ENCODE measurements at places on chromosomes 11 and 22.

DNA sequence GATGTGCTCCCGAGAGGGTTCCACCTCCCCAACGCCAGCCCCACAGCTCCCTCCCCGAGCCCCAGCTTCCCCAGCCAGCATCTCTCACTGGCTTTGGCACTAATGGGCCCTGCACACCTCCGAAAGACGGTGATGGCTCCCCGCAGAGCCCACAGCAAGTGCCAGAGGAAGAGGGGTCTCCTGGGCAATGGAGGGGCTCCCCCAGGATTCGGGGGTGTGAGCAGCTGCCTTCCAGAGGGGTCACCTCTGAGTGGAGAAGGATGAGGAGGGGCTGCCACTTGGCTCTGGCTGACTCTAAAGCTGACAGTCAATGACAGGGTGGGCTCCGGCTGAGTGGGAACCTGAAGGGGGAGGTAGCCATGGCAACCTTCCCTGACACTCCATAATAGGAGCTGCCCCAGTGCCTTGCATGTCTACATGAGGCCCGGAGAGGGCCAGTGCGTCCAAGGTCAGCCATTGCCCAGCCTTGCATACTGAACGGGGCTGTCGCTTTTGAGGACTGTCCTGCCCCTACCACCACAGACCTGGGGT, 98.6 kb upstream of the SYT13 start:
- no peak for DNase-seq

GRCh38 chr11:93526346-93526633, 16.9 kb downstream of the SMCO4 start:
- no peak for DNase-seq

DNA sequence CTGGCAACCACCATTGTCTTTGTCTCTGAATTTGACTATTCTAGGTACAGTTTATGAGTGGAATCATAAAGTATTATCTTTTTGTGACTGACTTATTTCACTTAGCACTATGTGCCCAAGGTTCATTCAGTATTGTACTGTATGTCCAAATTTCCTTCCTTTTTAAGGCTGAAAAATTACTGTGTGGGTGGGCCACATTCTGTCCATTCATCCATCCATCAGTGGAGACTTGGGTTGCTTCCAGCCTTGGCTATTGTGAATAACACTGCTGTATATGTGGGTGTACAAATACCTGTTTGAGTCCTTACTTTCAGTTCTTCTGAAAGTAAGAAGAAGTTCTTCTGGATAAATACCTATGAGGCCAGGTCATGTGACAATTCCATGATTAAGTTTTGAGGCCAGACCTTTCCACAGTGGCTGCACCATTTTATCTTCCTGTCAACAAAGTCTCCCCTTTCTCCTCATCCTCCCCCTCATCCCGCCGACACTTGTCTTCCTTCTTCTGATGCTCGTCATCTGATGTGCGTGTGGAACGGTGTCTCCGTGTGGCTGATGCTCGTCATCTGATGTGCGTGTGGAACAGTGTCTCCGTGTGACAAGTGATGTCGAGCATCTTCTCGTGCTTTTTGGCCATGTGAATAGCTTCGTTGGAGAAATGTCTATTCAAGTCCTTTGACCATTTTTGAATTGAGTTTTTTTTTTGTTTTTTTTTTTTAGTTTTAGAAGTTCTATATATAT, 49.5 kb downstream of the SBF1 start:
- no peak for DNase-seq

DNA sequence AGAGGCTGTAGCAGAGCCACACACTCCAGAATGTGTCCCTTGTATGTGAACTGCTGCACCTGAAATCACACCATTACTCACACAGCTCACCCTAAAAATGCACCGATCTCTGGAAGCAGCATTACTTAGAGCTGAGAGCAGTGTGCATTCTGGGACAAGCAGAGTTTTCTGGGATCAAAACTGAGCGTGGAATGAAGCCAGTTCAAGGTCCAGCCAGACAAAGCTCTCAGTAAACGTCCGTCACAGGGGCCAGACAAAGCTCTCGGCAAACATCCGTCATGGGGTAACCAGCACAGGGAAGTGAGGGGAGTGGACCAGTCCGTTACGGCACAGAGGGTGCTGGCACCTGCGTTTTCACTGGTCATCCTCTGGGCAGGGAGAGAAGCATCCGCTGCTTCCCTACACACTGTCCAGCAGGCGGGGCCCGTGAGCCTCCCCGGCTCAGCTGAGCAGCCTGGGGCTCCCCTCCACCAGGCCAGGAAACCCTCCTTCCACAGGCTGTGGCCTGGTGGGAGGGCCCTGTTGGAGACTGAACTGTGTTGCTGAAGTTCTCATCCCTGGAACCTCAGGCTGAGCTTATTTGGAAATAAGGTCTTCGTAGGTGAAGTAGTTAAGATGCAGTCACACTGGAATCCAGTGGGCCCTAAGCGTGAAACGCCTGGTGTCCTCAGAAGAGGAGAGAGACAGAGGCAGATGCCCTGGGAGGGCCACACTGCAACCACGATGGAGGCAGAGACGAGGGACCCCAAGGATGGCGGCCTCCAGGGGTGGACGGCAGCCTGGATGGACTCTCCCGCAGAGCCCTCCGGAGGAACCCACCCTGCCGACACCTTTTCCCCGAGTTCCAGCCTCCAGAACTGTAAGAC, 883.9 kb downstream of the BRD1 start:
- no peak for DNase-seq

- DNase-seq, result peak; percentile 76
These were observed 23.5 kb downstream of the MUC6 start for GRCh38 chr11:1012740-1013630.

DNA sequence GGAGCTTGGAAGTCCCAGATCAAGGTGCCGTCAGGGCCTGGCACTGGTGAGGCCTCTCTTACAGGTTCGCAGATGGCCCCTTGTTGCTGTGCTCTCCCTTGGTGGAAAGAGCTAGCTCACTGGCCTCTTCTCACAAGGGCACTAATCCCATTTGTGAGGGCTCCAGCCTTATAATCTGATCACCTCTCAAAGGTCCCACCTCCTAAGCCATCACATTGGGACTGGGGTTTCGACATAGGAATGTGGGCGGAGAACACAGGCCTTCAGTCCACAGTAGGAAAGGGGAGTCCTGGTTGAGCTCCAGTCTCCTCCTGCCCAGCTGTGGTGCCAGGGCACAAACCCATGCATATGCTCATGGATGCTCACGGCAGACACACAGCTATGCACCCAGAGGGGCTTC, 14.0 kb upstream of the LRRC32 start:
- no peak for DNase-seq
